ENCODE measurements at places on chromosomes 13 and 19. TPM values are rescaled to one million over a fixed set of nuclear protein-coding genes. Genes with fewer than 3 reads are reported as not detected.

- DNase-seq: no peak
Observed at GRCh38 chr19:13840305-13841085, 36.4 kb upstream of the NANOS3 start.

DNA sequence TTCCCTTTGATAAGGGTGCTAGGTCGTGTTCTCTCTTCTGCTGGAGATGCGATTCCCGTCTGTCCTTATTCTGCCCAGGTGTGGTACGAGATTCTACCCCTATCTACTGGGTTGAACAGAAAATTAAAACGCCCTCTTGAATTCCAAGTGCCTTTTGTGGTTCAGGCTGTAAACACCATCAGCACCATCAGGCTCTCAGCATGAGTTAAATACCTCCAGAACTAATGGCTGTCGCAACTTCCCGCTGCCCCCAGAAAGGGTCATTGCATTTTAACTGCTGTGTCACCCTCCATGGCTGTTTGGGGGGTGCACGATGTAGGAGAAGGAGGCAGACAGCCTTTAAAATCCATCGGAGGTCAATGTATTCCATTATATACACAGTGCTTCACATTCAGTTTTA is 177.4 kb downstream of the OXGR1 start:
- DNase-seq: no peak

DNA sequence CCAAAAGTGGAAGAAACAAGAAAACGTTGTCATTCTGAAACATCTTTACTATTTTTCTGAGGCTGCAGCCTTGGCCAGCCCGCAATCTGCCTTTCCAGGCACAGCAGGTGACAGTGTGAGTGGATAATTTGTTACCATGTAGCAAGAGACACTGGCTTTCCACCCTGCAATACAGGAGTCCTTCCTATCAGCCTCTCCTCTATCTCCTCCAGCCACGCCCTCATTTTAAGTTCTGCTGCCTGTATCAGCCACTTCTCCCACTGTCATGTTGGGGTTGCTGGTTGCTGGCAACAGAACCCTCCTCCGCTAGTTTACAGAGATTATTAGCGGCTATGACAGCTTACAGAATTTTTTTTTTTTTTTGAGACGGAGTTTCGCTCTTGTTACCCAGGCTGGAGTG is 7.7 kb upstream of the LGALS7 start:
- DNase-seq: no peak

GRCh38 chr13:31485183-31485582 is 254.1 kb upstream of the RXFP2 start:
- DNase-seq: no peak

The NLRP5 gene
- total RNA-seq: not detected

GRCh38 chr13:73001971-73002370 is 56.8 kb upstream of the KLF5 start:
- no peak for DNase-seq

The CEACAM5 gene
- total RNA-seq: not detected

The CACNG7 gene
- 3.5 TPM for total RNA-seq

GRCh38 chr19:50728084-50728737 is 5.0 kb downstream of the CLEC11A start:
- DNase-seq: no peak

DNA sequence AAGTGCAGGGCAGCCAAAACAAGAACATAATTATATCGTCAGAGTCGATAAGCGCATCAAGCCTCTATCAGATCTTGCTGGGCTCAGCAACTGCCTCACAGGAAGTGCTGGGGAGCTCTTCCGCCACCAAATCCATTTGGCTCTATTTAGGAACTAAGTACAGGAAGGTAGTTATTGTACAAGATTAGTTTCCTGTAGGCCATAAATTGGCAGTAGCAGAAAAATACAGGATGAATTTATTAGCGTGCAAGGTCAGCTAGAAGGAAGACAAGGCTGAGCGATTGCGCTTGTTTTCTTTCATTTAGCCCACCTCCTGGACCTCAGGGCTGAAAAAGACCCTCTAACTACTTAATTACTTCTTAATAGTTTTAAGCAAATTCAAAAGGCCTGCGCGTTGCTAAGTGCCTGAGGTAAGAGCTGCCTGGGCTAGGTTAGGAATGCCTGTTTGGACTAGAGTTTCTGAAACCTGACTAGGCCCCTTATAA is 118.5 kb downstream of the IRS2 start:
- no peak for DNase-seq

The VSIG10L gene
- total RNA-seq: 4.7 TPM

GRCh38 chr19:28495046-28495445 is 717.9 kb downstream of the UQCRFS1 start:
- peak; percentile 31 for DNase-seq

GRCh38 chr13:28128030-28128429 is 10.3 kb upstream of the PAN3 start:
- no peak for DNase-seq

The ZNF432 gene
- 17.7 TPM for total RNA-seq

- DNase-seq: peak; percentile 17
Observed at GRCh38 chr13:80824229-80824628, 483.3 kb upstream of the SPRY2 start.

DNA sequence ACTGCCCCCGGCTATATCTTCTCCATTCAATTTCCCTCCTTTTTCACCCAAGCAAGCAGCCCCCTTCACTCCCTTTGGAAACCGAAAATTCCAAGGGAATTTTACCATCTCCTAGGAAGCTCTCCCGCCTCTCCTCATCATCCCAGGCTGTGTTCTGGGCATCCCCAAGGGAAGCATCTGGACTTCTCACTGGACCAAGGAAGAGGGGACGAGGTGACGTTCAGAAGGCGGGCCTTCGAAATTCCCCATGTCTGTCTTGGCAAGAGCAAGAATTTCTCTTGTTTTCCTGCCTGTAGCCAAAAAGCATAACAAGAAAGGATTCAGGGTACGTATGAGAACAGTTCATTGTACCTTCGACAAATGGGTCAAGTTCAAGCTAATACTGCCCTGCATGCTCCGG is 6.1 kb downstream of the TPRX2 start:
- DNase-seq: no peak

The PLPP2 gene
- 2.9 TPM for total RNA-seq

DNA sequence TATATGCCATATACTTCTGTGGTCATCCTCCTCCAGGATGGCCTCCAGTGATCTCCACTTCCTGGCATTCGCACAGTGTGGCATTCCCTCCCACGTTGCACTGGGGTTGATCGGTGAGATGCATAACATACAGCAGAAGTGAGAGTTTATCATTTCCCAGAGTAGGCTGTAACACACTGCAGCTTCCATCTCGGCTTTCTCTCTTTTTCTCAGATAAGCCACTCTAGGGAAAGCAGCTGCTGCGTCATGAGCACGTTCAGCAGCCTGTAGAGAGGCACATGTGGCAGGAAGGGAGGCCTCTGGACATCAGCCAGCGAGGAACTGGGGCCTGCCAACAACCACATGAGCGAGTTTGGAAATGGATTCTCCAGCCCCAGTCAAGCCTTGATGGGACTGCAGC is 807.1 kb downstream of the DIAPH3 start:
- peak; percentile 52 for DNase-seq

The SAFB gene
- 60.4 TPM for total RNA-seq

GRCh38 chr19:48887861-48888612 is 10.5 kb downstream of the TULP2 start:
- DNase-seq: no peak

The GRK1 gene
- not detected for total RNA-seq

- DNase-seq: no peak
Observed at GRCh38 chr19:58007285-58007684, 4.7 kb upstream of the ZNF606 start.

The PRKCG gene
- total RNA-seq: 0.29 TPM

- DNase-seq: no peak
Observed at GRCh38 chr13:113112893-113113845, 7.6 kb downstream of the F7 start.

The HDGFL2 gene
- total RNA-seq: 78.9 TPM

The CFAP97D2 gene
- total RNA-seq: not detected

The SULT2B1 gene
- total RNA-seq: 0.31 TPM

The ZNF544 gene
- 23.7 TPM for total RNA-seq

GRCh38 chr13:24271601-24272451 is 37.6 kb upstream of the C1QTNF9 start:
- DNase-seq: peak; percentile 79

The ZFP82 gene
- total RNA-seq: 6.6 TPM

DNA sequence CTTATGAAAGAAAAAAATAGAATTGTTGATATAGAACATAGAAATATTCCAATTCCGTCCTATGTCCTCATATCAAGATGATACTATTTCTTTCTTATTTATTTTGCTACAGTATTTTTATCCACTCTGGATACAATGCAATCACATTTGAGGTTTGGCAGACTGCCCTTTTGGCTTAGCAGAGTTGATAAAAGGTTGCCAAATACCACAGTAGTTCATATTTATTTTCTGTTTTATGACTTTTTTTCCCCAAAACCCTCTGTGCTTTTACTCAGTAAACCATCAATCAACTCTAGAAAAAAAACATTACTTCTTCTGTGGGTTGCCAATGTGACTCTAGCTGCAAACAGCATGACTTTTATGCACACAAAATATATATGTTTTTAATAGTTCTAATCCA is 424.5 kb downstream of the PCDH9 start:
- peak; percentile 81 for DNase-seq

The GAPDHS gene
- total RNA-seq: not detected

The VSTM1 gene
- total RNA-seq: not detected

DNA sequence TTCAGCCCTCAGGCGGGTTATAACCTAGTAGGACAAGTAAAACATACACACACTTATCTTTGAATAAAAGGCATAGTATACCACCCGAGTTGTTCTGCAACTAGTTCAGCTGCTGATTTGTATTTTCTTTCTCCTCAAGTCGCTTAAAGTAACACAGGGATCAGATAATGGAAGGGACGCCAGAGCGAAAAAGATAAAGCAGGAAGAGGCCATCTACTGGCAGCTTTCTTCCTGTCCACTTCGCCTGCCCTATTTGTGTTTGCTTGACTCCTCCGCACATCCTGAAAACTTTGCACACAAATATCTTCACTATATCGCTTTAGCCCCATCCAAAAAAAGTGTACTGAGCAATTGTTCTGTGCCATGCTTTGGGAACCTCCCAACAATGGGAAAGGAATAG is 238.0 kb upstream of the SOX21 start:
- no peak for DNase-seq

The KLK1 gene
- total RNA-seq: not detected

The LCP1 gene
- 7.3 TPM for total RNA-seq

The C3 gene
- 0.77 TPM for total RNA-seq

- peak; percentile 16 for DNase-seq
Observed at GRCh38 chr13:56861476-56861875, 279.2 kb upstream of the PRR20A start.

DNA sequence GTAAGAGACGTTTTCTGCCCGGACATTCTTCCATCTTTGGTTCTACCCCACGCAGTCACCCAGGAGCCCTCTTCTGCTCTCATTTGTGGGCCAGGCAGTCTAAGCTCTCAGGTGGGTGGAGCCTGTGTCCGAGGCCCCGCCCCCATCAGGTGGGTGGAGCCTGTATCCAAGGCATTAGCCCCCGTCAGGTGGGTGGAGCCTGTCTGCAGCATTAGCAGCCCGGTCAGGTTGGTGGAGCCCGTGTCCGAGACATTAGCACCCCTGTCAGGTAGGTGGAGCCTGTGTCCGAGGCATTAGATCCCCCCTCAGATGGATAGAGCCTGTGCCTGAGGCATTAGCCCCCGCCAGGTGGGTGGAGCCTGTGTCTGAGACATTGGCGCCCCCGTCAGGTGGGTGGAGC is 45.5 kb upstream of the C13orf46 start:
- no peak for DNase-seq

Data from astrocyte (in vitro differentiated cells and primary cell).